ENCODE measurements at places on chromosomes 5 and 9.

GRCh38 chr5:148541054-148541835 lies 113.1 kb downstream of the HTR4 start:
- no peak for DNase-seq

DNA sequence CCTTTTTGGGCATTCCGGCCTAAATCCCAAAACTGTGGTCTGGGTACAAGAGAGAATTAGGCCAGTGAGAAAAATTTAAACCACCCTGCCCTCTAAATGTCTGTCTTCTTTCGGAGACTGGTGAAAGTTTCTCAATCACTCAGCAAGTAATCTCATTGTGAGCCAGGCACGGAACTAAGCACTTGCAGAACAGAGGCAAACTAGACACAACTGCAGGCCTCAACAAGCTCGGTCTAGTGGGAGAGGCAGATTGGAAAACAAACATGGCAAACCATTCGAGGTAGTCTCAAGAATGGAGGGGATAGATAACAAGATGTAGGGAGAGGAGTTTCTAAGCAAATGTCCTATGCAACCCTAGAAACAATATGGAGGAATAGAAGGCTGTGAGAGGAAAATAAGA lies 8.9 kb upstream of the C5orf58 start:
- DNase-seq, result no peak

DNA sequence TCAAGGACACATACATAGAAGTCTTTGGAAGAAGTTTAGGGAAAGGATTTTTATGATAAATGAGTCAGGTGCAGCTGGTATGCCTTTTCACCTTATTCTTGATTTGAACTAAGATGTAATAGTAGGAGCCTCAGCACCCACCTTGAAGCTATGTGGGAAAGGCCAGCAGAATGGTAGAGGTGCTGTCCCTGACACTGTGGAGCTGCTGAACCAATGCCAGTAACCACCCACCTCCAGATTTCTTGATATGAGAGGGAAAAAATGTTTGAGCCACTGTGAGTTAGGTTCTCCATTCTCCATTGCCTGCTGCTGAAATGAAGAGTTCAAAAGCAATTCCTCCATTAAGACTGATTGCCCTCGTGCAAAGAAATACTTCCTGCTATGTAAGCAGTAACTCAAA lies 12.2 kb upstream of the HMGCR start:
- DNase-seq, result peak; percentile 35

DNA sequence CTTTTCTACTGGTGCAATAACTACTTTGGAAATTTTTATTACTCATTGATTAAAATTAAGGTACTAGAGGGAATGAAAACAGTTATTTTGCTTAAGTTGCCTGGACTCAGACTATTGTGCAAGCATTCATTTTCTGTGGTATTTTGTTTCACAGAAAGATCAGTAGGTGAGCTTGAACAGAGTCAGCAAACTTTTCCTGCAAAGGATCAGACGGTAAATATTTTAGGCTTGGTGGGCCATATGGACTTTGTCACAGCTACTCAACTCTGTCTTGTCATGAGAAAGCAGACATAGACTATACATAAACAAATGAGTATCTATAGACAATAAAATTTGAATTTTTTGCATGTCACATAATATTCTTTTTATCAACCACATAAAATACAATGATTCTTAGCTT lies 1036.4 kb downstream of the NR2F1-AS1 start:
- no peak for DNase-seq

DNA sequence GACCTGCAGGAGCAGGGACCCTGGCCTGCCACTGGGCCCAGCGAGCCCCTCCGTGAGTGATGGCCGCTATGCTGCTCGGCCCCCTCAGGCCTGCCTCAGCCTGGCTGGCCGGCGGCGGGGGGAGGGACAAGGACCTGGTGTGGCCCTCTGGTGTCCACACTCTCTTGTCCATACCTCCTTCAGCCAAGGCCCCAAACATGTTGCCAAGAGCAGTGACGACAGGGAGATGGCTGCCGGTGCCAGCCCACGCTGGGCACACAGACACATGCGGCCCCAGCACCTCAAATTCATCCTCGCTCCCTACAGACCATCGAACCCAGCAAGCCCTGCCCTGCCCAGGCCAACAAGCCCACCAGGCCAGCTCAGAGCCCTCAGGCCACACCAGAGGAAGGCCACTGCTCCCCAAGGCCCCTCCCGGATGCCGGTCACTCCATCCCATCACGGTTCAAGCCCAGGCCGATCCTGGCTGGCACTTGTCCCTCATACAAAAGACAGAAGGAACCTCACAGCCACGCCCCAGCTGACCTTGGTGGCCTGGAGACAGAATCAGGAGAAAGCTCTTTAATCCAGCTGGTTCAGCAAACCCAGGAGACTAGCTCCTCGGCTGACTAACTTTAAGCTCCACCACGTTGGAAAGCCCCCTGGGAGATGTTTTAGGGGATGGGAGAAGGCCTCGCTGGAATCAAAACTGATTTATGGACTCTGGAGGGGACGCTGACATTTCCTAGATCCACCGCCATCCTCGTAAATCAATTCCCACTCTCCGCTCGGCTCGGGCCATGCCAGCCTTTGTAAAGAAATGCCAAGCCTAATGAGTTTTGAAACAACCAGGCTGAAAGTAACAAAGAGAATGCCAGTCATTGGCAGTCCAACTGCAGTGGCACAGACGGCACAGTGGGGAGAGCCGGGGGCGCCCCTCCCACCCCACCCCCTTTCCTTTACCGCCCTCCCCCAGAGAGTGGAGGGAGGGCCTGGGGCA lies 84.9 kb downstream of the VAV2 start:
- DNase-seq, result no peak

GRCh38 chr9:33524306-33524947 lies 376 bp downstream of the ANKRD18B start:
- no peak for DNase-seq

DNA sequence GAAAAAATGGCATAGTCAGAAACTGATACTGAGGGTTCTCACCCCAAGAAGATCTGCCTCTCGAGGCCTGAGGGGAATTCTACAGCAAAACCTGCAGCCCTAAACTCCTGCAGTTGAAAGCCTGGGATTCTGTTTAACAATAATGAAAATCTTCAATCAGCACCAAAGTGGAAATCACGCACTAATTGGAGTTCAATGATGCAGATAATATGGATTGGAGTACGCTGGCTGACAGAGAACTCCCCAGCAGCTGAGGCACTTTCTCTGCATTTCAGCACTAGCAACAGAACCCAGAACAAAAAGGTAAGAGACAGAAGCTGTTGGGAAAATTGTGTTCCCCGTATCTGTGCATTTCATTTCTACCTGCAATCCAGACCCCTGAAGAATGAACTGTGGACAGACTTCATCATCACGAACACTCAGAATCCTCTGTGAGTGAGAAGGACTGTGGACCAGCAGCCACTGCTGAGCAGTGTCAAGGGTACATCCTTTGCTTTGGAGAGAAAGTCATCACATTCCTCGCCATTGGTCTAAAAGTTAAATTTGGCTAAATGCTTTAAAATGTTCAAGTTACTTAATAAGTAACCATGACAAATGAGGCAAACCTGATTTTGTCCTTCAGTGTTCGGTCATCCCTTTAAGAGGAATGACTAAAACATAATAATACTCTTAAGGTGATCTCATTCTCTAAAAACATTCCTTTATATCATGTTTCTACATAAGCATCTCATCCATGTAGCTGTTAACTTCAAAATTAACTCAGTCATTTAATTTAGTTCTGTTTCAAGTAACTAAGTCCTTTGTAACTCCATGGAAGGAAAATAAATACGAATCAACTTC lies 126.1 kb downstream of the GAS1 start:
- no peak for DNase-seq

DNA sequence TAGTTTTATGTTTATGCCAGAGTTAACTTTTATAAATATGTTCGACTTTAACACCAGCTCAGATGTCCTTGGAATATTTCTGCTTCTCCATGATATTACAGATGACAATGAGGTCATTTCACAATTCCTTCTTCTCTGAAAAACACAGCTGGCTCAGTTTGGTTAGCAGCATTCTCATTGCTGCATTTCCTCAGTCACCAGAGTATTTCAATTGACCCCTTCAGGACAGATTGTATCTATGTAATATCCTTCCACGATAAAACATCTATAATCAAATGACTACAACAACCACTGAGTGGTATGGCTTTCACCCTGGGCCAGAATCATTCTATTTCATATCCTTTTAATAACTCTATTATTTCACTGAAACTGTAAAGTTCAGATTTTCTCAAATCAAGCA lies 148.7 kb downstream of the OXCT1 start:
- no peak for DNase-seq

- DNase-seq, result no peak
These were observed 233.8 kb downstream of the PIK3R1 start for GRCh38 chr5:68449380-68449779.

GRCh38 chr9:117487555-117488175 lies 72.8 kb upstream of the ASTN2 start:
- peak; percentile 16 for DNase-seq

DNA sequence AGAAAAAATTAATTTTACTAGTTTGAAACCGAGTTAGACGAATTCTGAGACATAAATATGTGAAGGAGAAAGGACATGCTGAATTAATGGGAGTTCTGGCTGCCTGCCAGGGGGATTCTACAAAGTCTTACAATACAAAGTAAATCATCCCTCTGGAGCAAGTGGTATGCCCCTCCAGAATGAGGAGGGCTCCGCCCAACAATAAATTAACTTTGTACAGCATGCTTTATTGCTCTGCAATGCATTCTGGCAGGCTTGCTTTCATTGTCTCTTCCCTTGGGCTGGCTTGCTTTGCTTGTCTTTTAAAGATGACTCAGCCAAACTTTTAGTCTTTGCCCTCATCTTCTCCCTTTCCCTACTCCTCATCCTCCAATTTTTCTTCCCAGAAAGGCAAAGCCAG lies 11.7 kb upstream of the PCDHB1 start:
- DNase-seq, result no peak

DNA sequence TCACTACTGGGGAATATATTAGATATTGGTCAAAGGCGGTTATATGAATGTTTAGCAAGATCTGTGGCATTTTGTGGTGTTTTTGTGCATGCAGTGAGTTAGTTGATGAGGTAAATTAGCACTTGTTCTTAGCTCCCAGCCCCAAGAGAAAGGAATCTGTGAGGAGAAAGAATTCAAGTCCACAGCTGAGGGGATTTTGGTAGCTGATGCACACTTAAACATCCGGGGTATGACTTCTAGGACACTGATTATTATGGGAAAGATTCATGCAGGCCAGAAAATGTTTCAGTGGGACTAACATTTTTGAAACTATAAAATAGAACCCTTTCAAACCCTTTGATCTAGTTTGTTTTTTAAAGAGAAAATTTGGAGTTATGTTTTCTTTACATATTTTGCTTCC lies 118.2 kb upstream of the RPS23 start:
- no peak for DNase-seq

DNA sequence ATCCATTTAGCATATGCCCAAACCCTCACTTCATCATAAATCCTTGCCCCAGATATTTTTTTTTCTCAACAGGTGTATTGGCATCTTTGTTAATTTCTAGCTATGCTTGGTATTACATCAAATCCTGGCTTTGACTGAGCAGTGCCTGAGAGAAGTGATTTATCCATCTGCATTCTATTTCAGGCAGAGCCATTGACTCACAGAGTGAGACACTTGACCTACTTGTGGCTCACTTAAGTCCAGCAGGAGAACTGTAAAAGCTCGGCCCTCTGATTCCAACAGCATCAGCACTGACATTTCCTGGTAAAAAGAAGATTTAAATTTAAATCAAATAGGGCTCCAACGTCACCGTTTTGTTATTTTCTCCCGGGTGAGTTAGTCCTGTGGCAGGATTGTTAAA lies 93.4 kb downstream of the PLK2 start:
- DNase-seq, result no peak

DNA sequence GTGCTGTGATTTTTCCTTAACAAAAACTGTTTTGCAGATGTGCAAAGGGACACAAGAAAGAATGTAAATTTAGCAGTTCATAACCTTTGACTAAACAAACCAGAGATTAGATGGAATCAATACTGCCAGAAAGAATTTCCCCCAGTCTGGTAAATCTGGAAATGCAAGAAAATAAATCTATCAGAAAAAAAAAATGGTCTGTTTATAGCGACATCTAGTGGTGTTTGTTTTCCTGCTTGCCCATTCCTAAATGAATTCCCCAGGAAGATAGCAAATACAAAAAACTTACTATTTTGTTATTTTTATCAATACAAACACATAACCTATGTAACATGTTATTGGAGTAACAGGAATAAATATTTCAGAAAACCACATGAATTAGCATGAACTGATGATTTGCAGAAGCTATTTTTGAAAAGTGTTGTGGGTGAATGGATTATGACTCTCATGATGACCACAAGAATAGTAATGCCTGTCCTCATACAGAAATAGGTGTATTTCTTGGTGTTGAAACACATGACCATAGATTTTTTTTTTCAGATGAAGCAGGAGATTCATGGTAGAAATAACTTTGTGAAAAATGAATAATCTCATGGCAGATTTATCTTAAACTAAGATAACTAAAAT lies 1703.8 kb downstream of the MAT2B start:
- no peak for DNase-seq

DNA sequence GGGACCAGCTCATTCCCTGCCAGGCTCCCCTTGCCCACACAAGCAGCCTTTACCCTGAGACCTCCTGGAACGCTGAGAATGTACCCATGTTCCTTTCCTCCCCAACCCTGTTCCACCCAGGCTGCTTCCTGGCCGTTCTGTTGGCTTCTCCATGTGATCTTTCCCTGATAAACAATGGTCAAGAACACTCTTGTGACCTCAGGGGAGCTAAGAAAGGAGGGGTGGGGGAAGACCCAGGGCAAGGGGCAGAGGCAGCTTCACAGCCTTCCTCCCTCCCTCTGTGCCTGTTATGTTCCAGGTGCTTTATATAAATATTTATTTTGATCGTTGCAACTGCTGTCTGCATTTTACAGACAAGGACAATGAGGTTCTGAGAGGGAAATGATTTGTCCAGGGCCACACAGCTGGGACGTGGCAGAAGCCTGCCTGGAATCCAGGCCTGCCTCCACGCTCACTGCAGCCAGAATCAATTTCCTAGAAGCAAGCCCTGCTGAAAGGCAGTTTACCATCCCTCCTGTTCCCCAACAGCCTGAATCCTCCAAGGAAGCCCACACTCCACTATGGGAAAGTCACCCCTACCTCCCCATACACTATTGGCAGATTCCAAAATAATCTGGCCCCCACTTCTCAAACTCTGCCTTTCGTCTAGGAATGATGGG lies 3.9 kb downstream of the SHROOM1 start:
- no peak for DNase-seq

DNA sequence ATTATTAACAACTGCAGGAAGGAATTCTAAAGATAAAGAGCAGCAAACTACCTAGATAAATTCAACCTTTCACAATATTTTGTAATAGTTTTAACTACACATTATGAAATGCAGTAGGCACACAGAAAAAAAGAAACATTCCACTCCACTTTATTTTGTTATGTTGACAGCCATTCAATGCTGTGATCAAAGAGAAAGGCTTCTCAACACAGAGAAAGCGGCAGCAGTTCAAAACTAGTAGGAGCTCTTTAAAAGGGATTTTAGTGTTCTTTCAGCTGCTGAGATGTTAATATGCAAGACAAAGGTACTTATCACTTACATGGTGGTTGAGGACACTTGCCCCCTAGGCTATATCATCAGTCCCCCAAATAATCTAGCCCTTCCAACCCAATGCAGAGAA lies 11.6 kb downstream of the CEMIP2 start:
- no peak for DNase-seq

GRCh38 chr5:181217803-181218062 lies 5.3 kb upstream of the TRIM41 start:
- no peak for DNase-seq

All from stimulated activated CD4-positive, alpha-beta T cell treated with anti-CD3 and anti-CD28 coated beads, Interleukin-12 subunit alpha, Interleukin-12 subunit beta, amount 100 ng/mL, for 48 hours (primary cell).